ENCODE measurements at places on chromosomes 1 and 21.

GRCh38 chr1:226625326-226625725 lies 76.8 kb downstream of the STUM start:
- no peak for DNase-seq

- no peak for DNase-seq
Measured at GRCh38 chr1:18458133-18459092, 22.3 kb upstream of the KLHDC7A start.

GRCh38 chr1:182680901-182681567 lies 3.4 kb downstream of the RGS8 start:
- no peak for DNase-seq

- no peak for DNase-seq
Measured at GRCh38 chr1:60935599-60936110, 146.7 kb upstream of the NFIA start.

- no peak for DNase-seq
Measured at GRCh38 chr1:234437423-234438171, 41.4 kb downstream of the TARBP1 start.

DNA sequence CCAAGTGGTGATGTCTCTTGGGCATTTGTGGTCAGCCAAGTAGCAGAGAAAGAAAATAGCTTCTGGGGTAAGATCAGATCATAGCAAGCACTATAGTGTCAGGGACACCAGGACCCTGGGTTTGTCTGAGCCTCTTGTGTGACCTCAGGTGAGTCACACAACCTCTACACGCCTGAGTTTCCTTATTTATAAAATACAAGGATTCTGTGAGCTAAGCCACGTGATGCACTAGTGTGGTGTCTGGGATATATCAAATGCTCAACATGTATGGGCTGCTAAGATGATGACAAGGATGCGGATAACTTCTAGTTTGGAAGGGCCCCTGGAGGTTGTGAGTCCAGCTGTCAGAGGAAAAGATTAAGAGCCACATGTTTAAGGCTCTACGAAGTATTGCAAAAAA lies 24.5 kb upstream of the ZNF436 start:
- DNase-seq = no peak

DNA sequence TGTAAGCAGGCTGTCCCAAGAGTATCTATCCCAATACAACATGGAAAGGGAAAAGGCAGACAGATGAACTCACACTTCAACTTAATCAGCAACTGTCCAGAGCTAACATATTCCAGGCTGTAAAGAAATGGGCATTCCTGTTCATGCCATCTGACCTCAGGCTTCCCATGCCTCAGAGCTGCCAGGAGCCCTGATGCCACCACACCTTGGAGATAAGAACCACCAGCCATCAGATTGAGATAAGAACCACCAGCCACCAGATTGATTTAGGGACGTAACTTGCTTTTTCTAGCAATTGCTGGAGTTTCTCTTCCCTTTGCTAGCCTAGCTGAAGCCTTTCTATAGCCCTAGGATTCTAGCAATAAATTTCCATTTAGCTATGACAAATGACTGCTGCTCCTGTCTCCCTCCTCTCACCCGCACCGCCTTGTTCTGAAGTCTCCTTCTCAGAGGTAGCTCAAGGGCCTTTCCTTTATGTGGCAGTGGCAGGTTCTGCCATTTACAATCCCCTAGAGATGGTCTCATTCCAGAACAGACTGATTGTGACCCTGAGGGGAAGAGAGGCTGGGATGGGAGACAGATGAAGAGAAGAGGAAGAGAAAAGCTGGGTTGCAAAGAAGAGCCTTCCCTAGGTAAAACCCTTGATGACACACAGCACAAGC lies 88.0 kb upstream of the CTTNBP2NL start:
- DNase-seq = no peak

DNA sequence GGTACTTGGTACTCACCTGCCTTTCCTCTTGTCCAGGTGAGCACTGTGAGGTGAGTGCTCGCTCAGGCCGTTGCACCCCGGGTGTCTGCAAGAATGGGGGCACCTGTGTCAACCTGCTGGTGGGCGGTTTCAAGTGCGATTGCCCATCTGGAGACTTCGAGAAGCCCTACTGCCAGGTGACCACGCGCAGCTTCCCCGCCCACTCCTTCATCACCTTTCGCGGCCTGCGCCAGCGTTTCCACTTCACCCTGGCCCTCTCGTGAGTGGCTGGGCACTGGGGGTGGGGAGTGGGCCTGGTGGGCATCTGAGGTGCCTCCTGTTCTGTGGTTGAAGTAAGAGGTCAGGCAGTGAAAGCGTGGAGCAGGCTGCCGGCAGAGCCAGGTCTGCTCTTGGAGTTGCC lies 11.7 kb downstream of the CELSR2 start:
- DNase-seq = no peak

All from NCI-H345 (cell line).